Activated gamma-delta T cell treated with Interleukin-2 at 50 U/mL for 16 hours (primary cell): ENCODE measurements at places on chromosomes 11 and 22.
A peak's percentile ranks its signal among the peaks of the same experiment; 100 is the strongest.

DNA sequence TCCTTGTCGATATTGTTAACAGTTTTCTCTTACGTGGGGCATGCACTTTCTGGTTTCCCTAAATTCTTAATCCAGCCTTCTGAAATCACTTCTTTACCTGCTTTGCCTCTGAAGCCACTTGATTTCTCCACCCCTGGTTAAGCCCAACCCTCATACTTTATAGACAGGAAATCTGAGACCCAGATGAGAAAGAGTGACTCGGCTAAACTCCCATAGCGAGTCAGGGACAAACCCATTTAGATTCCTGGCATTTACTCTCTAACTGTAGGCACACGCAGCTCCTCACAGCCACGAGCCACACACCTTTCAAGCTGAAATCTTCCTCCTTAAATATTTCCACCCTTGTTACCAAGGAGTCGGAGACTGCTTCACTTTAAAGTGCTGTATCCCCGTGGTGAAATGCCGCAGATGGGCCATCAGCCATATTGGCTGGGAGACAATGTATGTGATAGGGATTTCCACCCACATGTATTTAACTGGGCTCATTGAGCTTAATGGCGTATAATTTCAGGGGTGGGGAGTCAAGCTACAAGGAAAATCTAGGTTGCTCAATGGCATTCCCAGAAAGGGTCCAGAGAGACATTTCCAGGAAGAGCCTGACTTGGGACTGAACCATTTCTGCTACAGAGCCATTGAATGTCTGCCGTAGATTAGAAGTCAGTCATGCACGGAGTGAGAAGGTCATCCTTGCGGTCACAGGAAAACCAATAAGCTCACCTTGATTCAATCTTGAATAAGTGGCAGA is 49.9 kb upstream of the GRK3 start:
- no peak for DNase-seq

DNA sequence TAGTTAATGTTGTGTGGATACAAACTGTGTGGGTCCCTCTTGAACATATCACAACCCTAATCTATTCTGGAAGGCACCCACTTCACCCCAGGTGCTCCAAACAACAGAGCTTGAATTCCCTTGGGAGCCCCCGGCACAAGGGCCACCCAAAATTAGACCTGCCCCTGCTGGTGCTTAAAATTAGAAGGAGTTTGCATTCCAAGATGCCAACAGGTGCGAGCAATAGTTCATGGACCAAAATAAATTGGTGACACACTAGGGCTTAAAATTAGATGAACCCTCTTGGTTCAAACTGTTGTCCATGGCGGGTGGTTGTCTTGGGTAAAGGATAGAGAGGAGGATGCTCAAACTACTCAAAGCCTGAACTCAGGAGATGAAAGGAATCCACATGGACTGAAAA is 291.5 kb downstream of the MN1 start:
- DNase-seq, result no peak

GRCh38 chr11:17211286-17211685 is 3.5 kb upstream of the PIK3C2A start:
- DNase-seq, result no peak

DNA sequence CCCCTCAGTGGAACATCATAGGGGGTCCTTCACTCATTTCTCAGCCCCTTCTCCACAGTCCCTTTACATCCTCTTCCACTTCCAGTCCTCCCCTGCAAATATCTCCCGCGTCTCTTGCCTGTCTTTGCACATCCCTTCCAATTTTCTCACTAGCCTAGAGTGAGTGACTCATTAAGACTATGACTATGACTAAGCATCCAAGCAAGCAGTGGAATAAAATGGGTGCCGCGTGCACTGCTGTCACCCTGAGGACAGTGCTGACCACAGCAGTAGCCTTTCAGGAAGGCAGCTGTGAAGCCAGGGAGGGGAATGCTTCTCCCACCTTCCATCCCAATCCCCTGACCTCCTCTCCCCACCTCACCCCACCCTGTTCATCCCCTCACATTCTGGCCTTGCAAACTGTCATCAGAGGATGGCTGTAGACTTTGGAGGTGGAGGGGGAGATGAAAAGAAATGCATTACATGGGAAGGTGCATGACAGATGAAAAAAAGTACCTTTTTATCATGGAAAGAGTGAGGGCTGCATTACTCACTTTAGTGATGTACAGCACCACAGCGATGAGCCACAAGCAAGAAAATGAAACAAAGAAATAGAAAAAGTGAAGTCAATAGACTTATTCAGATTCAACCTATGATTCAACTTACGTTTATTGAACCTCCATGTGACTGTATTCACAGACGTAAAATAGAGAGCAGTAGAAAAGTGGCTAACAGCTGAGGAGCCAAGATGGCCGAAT is 948.2 kb downstream of the NTM start:
- DNase-seq, result no peak

DNA sequence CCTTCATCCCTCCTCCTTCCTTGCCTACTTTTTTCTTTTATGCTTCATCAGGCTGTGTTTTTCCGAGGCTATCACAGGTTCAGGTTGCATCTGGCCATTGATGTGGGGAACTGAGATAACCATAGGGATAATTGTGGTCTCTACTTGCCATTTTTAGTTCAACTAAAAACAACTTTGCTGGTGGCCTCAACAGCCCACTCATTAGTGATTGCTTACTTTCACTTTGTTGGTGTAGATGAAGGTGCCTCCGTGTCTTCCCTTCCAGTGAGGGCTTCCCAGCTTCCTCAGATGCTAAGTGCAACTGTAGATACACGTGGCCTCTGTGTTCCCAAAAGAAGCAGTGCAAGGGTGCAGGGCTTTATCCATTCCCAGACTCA is 35.0 kb downstream of the KCNJ1 start:
- no peak for DNase-seq

DNA sequence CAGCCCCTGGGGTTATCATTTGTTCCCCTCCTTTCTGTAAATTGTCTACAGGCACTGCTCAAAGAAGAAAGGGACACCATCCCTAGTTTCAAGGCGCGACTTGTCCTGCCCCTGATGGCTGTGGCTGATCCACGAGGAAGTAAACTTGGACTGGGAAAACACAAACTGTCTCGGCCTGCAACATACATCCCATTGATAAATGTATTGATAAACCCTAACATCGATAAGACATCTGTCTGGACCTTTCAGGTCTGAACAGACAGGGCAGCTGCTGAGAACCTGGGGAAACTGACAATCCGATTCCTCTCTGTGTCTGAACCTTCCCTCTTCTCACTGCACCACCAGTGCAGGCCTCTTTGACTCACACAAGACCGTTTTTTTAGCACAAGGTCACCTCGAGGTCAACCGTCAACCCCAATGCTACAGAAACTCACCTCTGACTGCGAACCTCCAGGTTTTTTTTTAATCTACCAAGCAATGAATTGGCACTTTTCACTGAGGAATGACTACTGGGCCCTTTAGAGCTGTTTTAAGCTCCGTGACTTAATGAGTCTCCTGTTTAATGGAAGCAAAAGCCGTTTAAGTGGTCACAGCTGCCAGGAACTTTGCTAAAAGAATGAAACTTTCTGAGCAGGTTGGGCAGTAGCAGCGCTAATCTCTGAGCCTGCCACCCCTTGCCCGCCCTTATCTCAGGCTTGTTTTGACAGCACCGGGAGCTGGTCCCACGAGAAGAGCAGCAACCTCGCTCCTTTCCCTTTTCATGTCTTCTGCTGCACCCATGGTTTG is 203.8 kb upstream of the TMEM45B start:
- no peak for DNase-seq

- no peak for DNase-seq
Measured at GRCh38 chr11:130649801-130650200, 201.4 kb downstream of the ADAMTS15 start.

GRCh38 chr11:128205796-128206195 is 381.6 kb downstream of the ETS1 start:
- DNase-seq, result no peak

DNA sequence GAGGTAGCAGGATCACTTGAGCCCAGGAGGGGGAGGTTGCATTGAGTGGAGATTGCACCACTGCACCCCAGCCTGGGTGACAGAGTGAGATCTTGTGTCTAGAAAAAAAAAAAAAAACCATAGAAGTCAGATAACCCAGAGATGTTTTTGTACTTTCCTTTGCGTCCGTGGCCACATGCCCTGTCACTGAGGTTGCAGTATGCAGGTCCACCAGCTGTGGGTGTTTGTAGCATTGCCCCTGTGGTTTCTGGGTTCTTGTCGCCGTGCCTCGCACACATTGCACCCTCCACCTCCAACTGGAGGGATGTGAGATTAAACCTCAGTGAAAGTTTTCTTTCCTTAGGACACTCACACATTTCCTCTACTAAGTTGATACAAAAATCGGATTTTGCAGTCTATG is 70.3 kb downstream of the TNRC6B start:
- peak; percentile 73 for DNase-seq

- DNase-seq, result no peak
Measured at GRCh38 chr22:28893810-28894209, 10.4 kb downstream of the ZNRF3 start.

DNA sequence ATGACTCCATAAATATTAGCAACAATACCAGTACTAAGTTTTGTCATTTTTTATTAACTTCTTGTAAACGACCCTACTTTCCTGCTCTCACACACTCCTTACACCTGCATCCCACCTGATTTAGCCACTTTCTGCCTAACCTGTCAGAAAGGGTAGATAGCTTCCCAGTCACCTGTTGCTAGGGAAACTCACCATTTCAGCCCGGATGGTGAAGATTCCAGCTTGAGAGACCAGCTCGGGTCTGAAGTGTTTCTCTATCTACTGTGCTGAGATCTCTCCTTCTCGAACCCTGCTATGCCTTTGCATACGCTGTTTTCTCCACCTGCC is at the start of gene PARVG:
Gene PARVG (plus strand): TSS at position 220 of the 327 bp plus-strand sequence. CDS start 2,405 bp downstream, outside the sequence.
- DNase-seq, result peak; percentile 40

DNA sequence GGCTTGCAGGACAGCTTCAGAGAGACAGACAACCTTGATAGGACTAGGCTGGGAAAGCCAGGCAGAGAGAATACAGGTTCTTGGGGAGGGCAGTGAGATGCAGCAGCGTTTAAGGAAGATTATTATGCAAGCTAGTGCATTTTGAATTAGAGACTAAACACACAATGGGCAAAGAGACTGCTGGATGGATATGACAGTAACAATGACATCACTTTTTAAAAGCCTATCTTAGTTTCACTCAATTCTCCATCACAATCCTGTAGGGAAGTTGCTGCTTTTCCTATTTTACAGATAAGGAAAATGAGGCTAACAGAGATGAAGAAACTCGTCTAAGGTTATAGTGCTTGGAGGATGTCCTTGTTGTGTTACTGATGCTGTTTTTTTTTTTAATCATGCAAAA is 5.6 kb downstream of the JHY start:
- no peak for DNase-seq

- no peak for DNase-seq
Measured at GRCh38 chr22:37731804-37732471, 35.1 kb downstream of the TRIOBP start.

GRCh38 chr11:87127101-87127500 is 89.4 kb downstream of the TMEM135 start:
- DNase-seq, result no peak

DNA sequence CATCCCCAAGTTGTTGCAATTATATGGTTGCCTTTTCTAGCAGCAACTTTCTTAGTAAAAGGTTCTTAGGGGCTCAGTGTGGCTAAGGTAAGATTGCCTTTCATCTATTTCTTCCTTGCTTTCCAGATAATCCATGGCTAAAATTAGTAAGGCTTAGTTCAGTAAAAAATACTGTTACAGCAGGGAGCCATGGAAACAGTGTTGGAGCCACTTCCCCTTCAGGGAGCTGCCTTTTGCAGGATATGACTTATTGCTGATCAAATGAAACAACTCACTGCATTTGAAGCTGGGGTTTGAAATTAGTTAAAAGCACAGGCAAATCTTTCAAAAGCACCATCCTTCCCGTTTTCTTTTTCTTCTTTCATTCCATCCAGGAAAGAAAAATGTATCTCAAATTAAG is 184.3 kb downstream of the C11orf87 start:
- DNase-seq, result no peak

GRCh38 chr11:110984147-110984546 is 261.4 kb upstream of the POU2AF2 start:
- DNase-seq, result no peak

DNA sequence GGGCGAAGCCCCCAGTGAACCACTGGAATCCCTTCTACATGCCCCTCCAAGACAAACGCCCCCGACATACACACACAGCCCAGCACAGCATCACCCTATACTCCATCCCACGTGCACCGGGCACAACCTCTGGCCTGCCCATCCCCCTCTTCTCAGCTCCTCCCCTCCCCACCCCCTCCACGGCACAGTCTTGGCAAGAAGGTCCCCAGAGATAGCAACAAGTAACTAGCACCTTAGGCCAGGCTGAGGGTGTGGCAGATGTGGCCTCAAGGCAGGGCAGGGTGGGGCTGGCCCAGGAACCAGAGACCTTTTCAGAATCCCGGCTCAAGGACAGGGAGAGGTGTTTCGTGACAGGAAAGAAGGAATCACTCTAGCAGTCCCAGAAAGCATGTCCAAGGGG is 54.3 kb downstream of the CYTH4 start:
- no peak for DNase-seq

GRCh38 chr22:41198027-41198580 is 7.0 kb upstream of the L3MBTL2 start:
- peak; percentile 33 for DNase-seq

DNA sequence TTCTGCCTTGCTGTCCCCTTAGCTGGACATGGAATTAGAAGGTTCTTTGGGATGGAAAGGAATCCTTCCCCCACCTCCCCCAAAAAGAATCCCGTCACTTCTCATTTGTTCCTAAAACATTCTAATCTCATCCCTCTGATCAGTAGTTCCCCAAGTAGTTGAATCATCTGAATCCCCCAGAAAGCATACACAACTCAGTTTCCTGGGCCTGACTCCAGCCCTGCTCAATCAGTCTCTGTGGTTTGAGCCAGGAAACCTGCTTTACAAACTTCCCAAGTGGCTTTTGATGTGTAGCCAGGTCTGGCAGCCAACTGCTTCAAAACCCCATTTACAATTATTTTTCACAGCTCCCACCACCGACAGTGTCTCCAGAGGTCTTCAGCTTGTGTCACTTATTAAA is 20.2 kb downstream of the C22orf31 start:
- DNase-seq, result no peak

- DNase-seq, result no peak
Measured at GRCh38 chr11:17696741-17697140, 22.6 kb upstream of the MYOD1 start.

DNA sequence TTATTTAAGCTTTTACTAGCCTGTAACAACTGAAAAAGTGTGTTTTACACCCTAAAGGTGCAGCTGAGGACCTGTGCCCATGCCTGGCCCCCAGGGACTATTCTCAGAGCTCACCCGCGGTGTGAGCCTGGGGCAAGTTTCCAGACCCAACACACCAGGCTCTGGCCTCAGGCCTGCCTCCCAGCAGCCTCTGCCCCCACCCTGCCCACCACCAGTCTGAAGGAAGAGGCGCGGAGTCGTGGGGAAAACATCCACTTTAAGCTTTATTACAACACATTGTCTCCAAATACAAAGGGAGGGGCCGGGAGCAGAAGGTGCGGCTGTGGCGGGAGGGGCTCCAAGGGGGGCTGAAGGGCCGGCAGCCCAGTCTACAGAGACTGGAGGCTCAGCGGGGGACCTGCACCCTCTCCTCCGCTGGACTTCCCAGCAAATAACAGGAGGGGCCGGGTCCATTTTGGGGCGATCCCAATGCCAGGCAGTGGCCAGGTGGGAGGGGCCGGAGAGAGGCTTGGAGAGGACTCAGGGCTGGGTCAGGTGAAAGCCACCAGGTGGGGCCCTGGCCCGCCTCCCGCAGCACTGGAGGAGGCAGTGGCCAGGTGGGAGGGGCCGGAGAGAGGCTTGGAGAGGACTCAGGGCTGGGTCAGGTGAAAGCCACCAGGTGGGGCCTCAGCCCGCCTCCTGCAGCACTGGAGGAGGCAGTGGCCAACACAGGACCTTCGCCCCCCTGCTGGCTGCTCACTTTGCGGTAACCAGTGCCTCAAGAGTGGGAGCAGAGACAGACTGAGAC is 18.1 kb downstream of the DUSP8 start:
- DNase-seq, result no peak

- no peak for DNase-seq
Measured at GRCh38 chr22:36758792-36759271, 17.1 kb downstream of the IFT27 start.
